ENCODE measurements at places on chromosomes 12 and 14.

DNA sequence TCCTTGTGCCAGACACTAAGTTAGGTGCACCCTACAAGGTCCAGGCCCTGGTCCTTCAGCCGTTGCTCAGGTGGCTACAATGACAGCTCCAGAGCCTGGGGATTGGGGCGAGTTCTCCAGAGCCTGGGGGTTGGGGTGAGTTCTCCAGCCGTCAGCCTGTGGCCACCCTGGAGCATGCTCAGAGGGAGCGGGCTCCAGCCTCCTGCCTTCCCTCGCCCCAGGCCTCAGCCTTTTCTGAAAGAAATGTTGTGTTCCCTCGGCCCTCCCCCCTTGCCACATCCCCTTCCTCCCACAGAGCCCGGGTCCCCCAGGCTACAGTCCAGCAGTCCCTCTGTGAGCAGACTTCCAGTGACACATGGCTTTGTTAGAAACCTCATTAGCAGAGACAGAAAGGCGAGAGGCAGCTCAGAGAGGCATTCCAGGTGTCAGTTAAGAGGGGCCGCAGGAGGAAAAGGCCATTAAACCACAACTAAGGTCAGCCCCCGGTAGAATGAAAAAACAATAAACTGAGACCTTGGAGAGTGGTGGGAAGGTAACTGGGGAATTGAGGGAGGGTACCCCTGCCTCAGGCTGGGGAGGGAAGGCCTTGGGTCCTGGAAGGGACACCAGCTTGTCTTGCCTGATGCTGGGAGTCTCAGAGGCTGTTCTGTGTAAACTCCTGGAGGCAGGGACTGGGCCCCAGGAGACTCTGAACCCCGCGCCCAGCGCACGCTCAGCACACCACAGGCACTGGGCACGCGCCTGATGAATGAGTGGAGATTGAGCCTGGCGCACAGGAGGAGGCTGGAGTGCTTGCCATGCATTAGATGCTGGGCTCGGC is 23.1 kb upstream of the COL2A1 start:
- DNase-seq, result no peak

GRCh38 chr14:96077983-96078624 is 38.9 kb downstream of the C14orf132 start:
- DNase-seq, result no peak

DNA sequence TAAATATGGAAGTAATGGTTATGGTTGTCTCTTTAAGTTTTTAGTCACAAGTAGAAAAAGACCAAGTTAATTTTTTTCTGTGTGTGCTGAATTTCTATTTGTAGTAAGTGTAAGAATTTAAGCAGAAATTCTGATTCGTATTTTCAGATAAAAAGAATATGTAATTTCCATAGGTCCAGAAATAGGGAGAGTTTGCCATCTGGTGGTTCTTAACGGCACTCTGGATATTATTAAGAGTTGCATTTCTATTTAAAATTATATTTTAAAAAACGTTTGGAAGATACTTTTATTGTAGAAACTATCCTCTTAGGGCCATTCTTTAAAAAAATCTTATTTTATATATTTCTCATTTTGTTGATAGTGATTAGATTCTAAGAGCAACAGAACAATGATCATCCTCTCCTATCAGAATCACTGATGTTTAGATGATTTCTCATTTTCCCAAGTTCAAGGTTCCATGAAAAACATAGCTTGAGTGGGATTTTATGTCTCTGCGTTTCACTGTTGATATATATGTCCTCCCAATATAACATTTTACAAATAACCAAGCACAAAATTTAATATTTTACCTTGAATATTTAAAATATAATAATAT is 88.3 kb downstream of the LRRK2 start:
- DNase-seq, result no peak

GRCh38 chr12:52681526-52682380 is 1.5 kb upstream of the KRT1 start:
- DNase-seq, result no peak

GRCh38 chr12:91003737-91004136 is 1.0 kb downstream of the EPYC start:
- no peak for DNase-seq

DNA sequence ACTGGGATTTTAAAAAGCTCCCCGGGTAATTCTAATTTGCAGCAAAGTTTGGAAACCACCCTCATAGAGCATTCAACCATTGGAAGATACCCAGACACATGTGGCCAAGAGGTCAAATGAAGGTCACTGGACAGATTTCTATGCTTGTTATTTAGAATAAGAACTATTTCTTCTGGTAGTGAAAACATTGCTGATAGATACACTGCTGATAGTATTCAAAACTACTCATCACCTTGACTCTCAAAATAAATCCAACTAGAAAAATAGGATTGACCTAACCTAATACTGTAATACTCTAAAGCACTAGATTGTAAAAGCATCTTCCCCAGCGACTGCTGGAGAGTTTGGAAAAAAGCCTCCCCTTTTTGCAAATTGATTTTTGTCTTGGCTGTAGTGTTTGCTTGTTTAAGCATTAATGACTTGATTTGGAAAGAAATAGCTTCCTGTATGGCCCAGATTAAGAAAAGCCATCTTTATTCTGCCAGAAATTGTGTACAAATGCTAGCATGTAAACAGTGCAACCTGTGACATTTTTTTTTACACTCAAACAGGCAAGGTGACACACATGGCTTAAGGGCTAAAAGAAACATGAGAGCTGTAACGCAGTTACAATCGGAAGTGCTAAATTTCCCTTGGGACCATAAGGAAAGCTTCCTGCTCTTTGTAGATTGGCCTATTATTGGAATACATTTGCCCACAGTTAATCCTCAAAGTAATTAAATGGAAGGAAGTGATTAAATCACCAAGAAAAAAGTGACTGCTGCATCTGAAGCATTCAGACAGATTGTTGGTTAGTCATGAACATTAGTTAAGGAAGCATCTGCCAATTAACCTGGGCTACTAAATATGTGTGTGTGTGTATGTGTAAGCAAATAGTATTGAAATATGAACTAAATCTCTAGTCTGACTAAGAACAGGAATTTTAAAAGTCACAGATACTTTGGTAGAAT is 356.5 kb upstream of the ATP2B1 start:
- no peak for DNase-seq

DNA sequence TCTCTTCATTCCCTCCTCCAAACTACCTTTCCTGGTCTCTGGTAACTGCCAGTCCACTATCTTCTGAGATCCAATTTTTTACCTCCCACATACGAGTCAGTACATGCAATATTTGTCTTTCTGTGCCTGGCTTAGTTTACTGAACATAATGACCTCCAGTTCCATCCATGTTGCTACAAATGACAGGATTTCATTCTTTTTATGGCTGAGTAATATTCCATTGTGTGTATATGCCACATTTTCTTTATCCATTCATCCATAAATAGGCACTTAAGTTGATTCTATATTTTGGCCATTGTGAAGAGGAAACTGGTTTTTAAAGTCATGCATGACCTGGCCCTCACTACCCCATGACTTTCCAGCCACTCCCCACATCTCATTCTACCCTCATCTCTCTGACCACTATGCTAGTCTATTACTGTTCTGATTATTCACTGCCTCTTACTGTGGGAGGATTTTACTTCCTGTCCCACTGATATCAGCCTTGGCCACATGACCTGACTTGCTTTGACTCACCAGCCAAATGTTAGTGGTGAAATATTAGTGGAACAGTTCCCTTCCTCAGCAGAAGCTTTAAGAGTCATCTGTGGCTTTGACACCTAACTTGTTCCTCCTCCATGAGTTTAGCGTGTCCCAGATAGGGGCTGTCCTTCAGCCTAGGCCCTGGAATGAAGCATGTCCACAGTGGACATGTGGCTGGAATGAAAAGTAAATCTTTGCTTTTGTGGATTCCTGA is 52.2 kb downstream of the GOLGA5 start:
- DNase-seq, result no peak
